ENCODE measurements at places on chromosomes 6 and 20. TPM values are rescaled to one million over a fixed set of nuclear protein-coding genes. Genes with fewer than 3 reads are reported as not detected.

Gene EEF1E1
- total RNA-seq: 14.6 TPM

Gene CGA
- not detected for total RNA-seq

Gene RIPPLY2
- not detected for total RNA-seq

Gene MRS2
- total RNA-seq: 40.3 TPM

Gene DEFB132
- not detected for total RNA-seq

Gene SLC18B1
- total RNA-seq: 5.1 TPM

Gene POU5F1
- 0.74 TPM for total RNA-seq

Gene VSTM2L
- total RNA-seq: 164 TPM

Measured in right cardiac atrium (tissue), 5 donors.